ENCODE measurements at places on chromosomes 3 and 15.

- no peak for DNase-seq
Measured at GRCh38 chr15:63497642-63498467, 6.5 kb upstream of the USP3 start.

- DNase-seq, result peak; percentile 70
Measured at GRCh38 chr3:101926594-101927105, 77.3 kb downstream of the NFKBIZ start.

DNA sequence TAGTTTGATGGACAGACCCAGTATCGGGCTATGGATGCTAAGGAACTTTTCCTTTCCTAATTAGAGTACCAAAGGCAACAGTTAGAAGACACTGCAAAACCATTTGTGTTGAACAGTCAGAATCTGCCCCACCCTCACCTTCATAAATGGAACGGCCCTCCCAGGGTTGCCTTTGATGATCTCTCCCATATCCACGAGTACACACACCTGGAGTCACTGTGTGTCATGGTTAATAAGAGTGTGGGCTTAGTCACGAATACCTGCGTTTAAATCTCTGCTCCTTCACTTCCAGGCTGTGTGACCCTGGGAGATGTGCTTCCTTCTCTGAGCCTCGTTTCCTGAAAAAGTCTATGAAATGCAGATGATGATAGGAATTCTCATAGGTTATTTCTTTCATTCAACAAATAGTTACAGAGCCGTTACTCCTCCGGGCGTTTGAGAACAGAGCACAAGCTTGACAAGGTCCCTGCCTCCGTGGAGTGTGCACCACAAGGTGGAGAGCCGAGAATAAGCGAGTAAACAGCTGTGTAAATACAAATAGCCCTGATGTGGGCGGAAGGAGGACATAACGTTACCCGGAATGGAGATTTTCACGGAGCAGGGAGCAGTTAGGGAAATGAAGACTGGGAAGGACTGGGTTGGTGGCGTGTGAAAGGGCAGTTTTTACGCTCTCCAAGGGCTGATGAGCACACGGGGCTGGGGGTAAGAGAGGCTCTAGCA lies 6.7 kb downstream of the SLC51A start:
- no peak for DNase-seq

DNA sequence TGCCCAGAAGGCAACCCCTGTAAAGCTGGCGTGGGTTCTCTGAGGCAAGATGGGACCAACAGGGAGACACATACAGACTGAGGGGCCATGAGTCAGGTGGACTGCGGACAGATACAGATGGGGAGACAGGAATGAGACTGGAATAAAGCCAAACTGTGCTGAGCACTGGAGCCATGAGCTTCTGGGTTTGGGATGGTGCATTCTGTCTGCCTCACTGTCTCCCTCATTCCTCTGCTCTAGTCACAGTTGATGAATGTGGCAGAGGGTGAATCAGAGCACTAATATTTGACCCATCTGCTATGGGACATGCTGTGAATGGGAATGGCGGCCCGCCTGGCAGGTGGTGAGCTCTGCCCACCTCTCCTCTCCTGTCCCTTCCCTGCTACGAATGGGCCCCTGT lies 262.9 kb downstream of the EPHB1 start:
- DNase-seq, result no peak

DNA sequence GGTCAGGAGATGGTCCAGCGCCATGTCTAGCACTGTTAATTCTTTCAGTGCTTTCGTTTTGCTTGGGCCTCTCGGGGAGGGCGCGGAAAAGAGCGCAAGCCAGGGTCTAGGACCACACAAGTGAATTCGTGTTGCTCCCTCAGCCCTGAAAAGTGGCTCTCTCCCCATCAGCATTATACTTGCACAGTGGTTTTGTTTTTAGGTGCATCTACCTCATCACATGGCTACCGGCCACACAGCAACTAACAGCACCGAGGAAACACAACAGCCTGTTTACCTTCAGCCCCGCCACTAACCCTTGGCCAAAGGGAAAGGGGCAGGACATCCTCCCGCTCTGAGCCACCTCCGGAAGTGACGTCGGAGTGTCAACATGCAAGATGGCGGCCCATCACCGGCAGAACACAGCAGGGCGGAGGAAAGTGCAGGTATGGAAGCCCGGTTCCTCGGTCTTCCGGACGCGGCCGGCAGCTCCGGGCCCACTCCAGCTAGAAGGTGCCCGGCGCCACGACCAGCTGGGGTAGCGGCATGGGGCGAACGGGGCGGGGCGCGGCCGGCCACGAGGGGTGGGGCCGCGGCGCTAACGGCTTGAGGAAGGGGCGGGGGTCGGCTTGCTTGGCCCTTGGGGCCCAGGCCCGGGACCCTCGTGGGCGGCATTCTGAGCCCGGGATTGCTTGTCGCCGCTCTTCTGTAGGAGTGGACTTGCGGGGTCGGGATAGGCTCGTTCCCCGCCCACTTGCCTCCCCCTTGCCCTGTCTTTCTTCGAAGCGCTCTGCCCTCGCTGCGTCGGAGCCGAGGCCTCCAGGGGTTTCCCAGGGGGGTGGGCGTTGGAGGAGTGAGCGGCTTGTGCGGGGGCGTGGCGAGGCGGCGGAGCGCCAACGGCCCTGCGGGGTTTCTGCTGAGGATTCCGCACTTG lies at the start of the genes SCN11A and WDR48:
TSS of gene SCN11A (minus strand) at position 296 of the 913 bp plus-strand sequence. CDS start 101,582 bp downstream, outside the sequence.
TSS of gene WDR48 (plus strand) at position 368 of the 913 bp plus-strand sequence. CDS start at position 378, 10 bp downstream.
- DNase-seq, result peak; percentile 84

- no peak for DNase-seq
Measured at GRCh38 chr15:23074684-23075083, 35.3 kb upstream of the TUBGCP5 start.

- DNase-seq, result no peak
Measured at GRCh38 chr3:16298891-16299290, 33.9 kb downstream of the OXNAD1 start.

DNA sequence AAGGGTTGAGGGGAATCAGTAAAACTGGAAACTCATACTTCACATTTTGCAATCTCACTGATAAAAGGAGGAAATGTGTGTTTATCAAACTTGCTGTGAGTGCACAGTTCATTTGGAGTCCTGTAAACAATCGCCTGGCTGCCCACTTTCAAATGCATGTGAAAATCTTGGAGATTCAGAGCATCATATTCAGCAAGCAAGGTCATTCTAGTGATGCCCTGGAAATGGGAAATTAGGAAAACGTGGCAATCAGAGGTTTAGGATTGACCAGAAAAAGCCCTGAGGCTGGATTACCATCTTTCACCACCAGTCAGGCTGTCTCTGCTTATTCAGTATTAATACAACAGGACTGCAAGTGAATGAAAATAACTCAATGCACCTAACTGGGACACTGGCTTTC lies 23.9 kb downstream of the DPH6 start:
- DNase-seq, result no peak

DNA sequence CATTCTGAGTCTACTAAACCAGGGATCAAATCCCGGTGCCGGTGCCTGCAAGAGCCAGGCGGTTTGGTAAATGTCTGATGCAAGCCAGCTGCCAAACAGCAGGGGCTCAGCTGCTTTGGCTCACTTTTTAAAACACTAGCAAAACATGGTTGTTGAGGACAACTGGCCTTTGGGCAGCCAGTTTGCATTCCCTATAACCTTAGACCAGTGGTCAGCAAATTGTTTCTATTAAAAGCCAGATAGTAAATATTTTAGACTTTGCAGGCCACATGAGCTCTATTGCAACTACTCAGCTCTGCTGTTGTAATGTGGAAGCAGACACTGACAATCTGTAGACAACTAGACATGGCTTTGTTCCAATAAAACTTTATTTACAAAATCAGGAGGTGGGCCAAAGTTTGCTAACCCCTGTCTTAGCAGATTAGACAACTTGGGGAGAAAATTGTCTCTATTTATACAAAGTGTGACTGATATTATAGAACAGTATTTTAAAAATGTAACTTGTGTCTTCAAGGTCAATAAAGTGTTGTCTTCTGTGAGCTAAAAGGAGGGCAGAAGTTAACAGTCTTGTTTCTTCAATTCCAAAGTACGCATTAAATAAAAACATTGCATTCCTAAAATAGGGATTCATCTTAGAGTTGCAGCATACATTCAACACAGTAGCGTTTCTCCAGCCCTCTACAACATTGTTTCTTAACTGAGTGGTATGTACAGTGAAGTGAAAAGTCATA lies 67.6 kb downstream of the SSUH2 start:
- peak; percentile 59 for DNase-seq

DNA sequence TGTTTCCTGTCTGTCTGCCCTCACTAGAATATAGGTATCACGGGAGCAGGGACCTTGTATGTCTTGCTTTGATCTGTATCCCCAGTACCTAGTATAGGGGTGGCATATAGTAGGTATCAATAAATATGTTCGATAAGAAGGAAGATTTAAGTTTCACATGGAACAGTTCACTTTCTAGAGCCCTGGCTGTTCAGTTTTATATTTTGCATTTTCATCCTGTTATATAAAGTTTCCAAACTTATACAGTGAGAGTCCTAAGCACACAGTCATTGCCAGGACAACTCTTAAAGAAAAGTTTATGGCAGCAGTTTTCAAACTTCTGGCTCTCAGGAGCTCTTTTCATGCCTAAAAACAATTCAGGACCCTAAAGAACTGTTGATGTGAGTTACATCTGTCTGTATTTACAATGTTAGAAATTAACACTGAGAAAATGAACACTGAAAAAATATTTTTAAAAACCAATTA lies 13.4 kb downstream of the ITPR1 start:
- DNase-seq, result no peak

DNA sequence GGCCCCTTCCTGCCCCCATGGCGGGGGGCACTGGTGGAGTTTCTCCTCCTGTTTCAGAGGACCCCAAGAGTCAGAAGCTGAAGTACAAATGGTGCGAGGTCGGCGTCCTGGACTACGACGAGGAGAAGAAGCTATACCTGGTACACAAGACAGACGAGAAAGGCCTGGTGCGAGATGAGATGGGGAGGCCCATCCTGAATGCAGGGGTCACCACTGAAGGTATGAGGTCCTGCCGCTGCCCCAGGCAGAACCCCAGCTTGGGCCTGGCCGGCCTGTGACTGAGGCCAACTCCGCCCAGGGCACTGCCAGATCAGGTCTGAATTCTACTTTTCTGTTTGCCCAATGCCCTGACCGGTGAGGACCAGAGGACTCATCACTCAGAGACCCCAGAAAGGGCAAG lies 15.0 kb downstream of the DNAH1 start:
- no peak for DNase-seq

GRCh38 chr15:78093242-78094020 lies 1.1 kb downstream of the SH2D7 start:
- DNase-seq, result peak; percentile 96

DNA sequence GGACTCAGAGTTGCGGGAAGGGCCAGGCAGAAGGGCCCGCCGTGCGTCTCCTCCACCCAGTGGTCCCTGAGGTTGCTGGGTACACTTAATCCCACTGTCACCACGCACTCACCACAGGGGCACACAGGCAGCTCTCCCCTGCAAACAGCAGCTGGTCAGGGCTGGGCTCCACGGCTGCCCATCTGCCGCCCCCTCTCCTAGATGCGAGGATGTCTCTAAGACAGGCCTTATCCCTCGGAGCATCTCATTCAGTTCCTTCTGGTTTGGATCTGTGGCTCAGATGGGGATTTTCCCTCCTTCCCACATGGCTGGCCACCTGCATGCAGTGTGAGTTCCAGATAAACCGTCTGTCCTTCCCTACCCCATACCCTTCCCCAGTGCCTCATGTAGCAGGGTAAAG lies 26.3 kb downstream of the MRPS11 start:
- DNase-seq, result no peak

DNA sequence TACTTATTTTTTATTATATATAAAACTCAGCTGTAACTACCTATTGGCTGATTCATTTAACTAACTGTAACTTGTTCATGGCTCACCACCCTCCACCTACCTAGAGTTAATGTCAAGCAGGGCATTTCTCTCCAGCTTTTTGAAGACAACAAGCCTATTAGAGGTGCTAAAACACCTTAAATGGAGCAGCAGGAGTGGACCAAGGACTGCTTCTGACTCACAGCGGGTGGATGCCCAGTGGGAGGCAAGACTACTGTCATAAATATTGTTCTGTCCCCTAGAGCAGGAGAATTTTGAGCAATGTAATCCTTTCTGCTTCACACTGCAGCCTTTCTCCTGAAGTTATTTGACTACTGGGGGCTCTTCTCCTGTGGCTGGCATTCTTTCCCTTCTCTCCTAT lies 146.9 kb downstream of the CLSTN2 start:
- DNase-seq, result no peak

DNA sequence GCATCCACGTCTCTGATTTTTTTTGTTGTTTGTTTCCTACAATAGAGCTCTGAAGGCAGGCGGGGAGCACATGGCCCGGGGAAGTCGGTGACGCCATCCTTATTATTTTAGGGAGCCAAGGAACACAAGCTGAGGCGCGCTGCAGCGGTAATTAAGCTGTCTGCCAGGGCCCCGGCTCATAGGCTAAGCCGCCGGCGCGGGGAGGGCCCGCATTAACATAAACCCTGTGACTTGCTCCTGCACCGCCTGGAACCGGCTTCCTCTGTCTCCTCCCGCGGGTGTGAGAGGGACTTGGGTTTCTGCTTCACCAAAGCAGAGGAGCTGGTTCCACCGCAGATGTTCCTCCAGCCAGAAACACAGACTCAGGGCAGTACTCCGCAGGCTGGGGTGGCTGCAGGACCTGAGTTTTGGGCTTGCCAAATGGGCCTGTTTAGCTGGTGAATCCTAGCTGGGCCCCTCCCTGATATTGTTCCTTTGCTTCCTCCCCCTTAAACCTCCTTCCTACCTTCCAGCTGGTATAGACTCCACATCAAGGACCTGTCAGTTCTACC lies 25.3 kb downstream of the ANP32A start:
- DNase-seq, result peak; percentile 74

- no peak for DNase-seq
Measured at GRCh38 chr3:59064276-59064675, 14.5 kb upstream of the CFAP20DC start.

GRCh38 chr15:98999233-98999632 lies 8.4 kb downstream of the PGPEP1L start:
- no peak for DNase-seq

DNA sequence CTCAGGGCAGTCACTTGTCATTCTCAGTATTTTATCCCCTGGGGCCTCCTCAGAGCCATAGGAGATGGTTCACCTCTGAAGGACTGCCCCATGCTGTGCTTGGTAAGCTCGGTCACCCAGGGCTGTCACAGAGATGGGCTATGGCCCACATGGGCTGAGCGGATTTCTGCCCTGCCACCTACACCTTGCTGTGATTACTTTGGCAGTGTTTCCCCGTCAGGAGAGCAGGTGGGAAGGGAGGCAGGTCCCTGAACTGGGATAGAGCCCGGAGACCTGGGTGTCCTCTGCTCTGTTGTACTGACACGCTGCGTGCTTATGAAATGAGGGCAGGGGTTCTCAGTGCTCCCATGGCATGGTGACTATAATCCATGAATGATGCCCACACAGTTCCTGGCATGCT lies 48.9 kb downstream of the APBA2 start:
- DNase-seq, result no peak

DNA sequence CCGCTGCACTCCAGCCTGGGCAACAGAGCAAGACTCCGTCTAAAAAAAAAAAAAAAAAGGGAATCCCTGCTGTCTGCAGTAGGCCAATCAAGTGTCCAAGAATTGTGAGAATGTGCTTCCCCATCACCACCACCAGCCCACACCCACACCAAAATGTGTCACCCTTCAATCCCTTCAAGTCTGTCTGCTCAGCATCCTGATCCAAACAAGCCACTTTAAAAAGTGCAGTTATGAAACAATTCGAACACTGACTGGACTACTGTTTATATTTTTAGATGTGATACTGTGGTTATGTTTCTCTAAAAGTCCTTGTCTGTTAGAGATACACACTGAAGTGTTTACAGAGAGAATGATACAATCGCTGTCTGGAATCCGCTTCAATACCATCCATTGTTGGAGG lies 78.1 kb upstream of the CGNL1 start:
- peak; percentile 32 for DNase-seq

- no peak for DNase-seq
Measured at GRCh38 chr15:60803059-60803458, 324.1 kb upstream of the ICE2 start.

All from astrocyte (in vitro differentiated cells and primary cell).